ENCODE measurements at places on chromosomes 12 and 14.

DNA sequence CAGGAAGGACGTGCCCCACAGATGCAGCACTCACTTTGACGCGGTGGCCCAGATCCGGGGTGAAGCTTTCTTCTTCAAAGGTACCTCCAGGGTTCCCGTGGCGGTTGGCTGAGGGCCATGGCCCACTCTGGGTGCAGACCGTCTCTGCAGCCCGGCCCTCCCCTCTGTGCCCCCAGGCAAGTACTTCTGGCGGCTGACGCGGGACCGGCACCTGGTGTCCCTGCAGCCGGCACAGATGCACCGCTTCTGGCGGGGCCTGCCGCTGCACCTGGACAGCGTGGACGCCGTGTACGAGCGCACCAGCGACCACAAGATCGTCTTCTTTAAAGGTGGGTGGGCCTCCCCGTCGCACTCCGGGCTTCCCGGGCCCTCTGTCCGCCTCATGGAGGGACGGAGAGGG is 16.9 kb downstream of the MMP17 start:
- DNase-seq = no peak

- DNase-seq = no peak
Measured at GRCh38 chr12:27119797-27120196, 37.4 kb upstream of the C12orf71 start.

GRCh38 chr14:106308839-106309389 is 782.5 kb downstream of the TMEM121 start:
- DNase-seq = peak; percentile 8

DNA sequence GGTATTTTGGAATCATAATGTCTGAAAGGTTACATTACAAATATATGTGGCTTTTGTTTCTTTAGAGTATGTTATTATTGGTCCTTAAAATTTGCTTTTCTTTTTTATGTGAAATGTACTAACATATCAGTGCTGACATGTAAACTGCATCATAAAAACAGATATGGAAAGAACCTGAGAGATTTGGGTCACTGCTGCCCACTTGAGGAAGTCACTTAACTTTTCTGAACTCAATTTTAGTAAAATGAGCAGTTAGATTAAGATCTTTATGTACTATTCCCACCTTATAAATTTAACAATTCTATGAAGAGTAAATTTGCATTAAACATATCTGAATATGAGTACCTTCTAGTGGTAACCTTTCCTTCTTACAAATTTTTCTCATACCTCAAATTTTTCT is 7.5 kb downstream of the PTGR2 start:
- no peak for DNase-seq

- no peak for DNase-seq
Measured at GRCh38 chr12:115570069-115570777, 707.3 kb downstream of the MED13L start.

DNA sequence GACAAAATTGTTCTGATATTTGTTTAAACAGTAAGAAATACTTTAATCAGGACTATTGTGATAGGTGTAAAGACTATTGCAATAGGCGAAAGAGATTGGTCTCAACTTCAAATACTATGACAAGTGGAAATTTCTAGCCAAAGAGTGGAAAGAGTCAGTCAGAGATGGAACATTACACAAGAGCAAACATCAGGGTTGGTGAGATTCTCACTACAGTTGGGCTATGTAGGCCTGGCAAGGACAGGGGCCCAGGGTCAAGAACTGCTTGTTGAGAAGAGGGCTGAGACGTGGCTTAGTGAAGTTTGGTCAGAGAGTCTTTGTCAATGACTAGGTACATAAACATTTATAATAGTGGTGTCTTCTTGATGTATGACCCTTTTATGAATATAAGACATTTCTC is 19.4 kb downstream of the CAND1 start:
- no peak for DNase-seq

DNA sequence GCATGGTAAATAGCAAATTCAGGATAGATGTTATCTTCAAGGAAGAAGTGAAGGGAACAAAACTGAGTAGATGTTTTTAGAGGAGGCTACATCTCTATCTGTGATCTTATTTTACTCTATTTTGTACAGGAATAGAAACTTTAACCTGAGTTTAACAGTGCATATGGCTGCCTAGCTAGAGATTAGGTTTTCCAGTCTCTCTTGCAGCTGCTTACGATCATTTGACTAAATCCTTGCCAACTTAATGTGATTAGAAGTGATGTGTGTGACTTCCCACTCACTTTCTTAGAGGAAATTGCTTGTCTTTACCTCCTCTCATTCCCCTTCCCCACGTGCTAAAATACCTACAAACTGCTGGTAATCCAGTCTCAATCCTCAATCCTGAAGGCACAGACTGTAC is 26.5 kb upstream of the SLC15A5 start:
- DNase-seq = no peak

DNA sequence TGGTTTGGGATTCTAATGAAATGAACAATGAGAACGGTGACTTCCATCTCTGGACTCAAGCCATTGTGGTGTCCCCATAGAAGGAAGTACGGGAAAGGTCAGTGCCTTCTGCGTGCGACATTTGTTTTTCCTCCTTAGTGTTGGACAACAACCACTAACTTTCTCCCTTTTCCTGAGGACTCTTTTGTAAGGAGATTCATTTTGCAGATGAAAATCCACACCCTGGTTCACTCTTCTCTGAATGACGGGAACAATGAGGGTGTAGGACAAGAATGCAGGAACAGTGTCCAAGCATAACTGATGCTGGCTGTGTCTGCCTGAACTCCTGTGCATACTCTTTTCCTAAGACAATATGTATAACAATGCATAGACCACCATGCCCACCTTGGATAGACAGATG is 176.4 kb downstream of the STXBP6 start:
- no peak for DNase-seq
